ENCODE measurements at places on chromosomes 2 and 18.

DNA sequence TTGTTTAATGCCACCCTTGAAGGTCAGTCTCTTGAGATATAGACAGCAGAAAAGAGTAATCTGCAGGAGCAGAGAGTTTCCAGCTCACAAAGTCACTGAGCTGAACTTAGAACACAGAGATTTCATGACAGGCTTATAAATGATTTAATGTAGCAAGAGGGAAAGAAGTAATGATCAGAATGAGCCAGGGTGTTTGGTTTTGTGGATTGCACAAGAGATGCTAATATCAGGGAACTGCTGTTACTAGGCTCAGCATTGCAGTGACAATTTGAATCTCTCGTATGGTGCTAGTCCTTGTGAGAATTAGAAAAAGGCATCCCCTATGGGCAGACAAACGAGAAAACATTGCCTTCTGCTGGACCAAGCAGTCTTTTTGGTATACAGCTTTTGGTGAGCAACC lies 61.7 kb upstream of the ITGB6 start:
- no peak for DNase-seq

GRCh38 chr2:32442020-32442467 lies 85.2 kb downstream of the BIRC6 start:
- no peak for DNase-seq

DNA sequence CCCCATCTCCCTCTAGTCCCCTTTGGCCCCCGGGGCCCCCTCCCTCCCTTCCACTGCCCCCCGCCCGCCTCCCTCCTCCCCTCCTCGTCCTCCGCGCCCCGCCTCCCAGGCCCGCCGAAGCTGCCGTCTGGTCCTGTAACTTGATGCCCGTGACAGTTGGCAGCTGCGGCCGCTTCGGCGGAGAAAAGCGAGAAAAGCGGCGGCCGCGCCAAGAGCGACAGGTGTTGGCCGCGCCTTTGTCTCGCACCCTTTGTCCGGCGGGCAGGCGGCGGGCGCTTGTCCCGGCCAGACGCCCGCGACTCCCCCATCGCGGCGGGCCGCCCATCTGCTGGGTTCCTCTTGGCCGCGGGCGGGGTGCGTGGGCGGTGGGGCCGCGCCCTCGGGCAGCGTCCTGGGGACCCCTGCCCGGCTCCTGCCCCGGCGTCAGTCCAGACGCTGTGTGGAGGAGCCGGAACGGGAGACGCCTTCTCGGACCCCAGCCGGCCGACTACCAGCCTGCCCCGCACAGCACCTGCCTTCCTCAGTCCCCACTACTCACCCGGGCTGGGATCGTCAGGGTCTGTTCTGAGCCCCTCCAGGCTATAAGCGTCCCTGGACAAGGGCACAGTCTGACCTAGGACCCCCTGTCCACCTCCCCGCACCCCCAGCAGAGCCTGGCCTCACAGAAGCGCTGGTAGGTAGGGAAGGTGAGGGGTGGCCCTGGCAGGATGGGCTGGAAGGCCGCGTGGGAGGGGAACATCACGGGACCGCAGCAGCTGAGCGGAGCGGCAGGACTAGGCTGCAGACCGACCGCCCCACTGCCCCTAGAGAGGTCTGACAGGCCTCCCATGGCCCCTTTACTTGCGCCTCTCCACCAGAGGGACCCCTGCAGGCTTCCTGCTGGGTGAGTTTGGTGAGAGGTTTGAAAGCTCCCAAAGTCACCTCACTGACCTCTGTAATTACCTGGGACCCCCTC lies 1.2 kb upstream of the HES6 start:
- DNase-seq, result no peak

DNA sequence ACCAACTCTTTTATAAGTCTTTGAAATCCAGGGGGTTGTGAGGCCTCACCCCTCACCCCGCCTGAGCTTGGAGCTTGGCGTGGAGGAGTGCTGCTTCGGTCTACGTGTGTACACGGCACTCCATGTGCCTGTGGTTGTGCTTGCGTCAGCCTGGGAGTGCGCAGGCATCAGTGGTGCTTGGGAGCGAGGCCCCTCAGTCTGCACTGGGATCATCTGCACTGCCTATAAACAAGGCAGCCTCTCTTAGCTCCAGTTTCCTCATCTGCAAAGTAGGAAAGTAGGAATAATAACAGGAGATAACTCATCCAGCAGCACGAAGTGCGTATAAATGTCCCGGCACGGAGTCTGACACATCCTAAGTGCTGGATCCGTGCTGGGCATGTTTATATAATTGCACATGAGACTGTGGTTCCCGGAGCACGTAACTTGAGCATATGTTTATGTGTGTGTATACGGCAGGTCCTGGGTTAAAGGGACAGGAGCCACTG lies 1.2 kb downstream of the GYPC start:
- peak; percentile 92 for DNase-seq

- DNase-seq, result no peak
Observed at GRCh38 chr2:224565452-224566035, 19.6 kb downstream of the CUL3 start.

- DNase-seq, result no peak
Observed at GRCh38 chr2:239220981-239221396, 179.8 kb downstream of the HDAC4 start.

GRCh38 chr2:38534746-38535403 lies 67.9 kb downstream of the HNRNPLL start:
- DNase-seq, result no peak

DNA sequence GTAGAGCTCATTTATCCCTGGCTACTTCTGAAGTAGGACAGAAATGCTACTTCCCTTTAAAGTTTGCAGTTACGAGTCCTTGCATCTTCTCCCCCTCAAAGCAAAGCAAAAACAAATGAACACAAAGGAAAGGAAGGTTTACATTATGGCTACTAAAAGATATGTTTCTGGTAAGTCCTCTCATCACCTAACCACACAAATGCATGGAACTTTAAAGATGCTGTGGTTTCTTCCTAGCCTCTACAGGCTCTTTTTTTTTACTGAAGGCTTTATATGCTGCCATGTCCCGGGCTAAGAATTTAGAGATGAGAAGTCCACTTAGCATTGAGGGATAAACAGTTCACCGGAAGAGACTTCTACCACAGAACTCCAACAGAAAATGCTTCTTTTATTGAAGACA lies 291.2 kb downstream of the SS18 start:
- no peak for DNase-seq

- no peak for DNase-seq
Observed at GRCh38 chr2:239165206-239165831, 235.5 kb downstream of the HDAC4 start.

DNA sequence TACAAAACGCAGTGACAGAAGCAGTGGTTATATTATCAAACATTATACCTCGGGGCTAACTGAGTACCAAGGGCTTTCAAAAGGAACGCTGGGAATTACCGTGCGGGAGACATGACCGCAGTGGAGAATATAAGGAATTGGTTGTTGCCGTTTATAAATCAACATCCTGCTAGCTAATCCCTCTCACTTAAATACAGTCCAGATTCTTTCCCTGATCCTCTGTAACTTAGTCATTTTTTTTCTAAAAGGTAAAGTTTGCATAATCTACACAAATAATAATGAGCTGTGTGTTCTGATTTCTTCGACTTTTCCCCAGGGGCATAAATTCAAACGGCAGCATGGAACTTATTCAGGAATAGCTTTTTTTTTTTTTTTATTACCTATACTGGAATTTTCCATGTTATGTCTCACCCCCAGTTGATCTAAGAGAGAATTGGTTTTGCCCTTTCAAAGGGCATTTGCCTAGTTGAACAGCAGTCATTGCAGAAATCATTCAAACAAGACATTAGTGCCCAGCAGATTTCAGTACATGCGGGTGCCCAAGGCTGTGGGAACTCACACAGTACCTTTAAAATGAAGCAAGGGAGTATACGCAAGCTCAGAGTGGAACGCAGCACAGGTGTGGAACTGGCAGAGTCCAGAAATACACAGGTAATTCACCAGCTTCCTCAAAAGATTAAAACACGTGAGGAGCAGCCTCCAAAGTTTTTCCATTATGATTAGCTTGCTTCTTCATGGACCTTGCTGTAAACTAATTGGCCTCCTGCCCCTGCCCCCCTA lies 63.9 kb downstream of the SMIM21 start:
- DNase-seq, result no peak

DNA sequence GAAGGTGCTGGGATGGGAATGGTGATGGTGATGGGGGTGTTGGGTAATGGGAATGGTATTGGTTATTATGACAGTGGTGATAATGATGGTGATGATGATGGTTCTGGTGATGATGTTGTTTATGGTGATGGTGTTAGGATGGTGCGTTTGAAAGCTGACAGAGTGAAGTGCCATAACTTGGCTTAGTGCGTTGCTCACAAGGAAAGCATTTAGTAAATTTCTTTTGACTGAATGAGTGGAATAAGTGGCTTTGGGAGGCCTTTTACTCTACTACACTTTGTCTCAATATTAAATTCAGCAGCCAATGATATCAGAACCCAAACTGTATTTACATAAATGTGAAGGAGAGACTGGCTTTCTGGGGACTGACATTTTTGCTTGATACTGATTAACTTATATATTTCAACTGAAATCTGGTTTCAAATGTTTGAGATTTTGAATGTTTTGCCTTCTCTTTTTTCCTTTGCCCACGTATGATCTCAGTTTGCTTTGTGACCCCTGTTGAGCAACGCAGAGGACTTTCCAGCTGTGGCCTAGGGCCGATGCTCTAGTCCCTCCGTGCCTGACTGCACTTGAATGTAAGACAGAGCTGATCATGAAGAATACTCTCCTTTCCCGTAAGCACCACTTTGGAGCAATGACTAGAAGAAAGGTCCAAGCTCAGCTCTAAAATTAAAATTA lies 128.5 kb upstream of the SH3BP4 start:
- no peak for DNase-seq

DNA sequence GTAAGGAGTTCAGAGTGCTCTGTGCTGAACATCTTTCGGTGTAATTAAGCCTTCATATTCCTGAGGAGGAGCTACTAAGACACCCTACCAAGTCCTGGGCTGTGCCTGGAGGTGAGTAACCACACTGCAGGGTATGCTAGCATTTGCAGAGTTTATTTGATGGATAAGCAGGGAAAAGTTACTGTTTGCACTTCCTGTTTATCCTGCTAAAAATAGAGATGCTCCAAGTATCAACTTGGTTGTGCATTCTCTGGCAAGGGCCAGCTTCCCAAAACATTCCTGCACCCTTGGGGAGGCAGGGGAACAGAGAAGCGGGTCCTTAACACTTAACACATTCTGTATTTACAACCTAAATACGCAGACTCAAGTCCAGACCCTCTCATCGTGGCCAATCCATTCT lies 49.8 kb downstream of the PARD6G start:
- no peak for DNase-seq

GRCh38 chr2:153416071-153416470 lies 62.5 kb downstream of the RPRM start:
- DNase-seq, result no peak

- DNase-seq, result no peak
Observed at GRCh38 chr2:118616432-118616831, 231.0 kb downstream of the EN1 start.

DNA sequence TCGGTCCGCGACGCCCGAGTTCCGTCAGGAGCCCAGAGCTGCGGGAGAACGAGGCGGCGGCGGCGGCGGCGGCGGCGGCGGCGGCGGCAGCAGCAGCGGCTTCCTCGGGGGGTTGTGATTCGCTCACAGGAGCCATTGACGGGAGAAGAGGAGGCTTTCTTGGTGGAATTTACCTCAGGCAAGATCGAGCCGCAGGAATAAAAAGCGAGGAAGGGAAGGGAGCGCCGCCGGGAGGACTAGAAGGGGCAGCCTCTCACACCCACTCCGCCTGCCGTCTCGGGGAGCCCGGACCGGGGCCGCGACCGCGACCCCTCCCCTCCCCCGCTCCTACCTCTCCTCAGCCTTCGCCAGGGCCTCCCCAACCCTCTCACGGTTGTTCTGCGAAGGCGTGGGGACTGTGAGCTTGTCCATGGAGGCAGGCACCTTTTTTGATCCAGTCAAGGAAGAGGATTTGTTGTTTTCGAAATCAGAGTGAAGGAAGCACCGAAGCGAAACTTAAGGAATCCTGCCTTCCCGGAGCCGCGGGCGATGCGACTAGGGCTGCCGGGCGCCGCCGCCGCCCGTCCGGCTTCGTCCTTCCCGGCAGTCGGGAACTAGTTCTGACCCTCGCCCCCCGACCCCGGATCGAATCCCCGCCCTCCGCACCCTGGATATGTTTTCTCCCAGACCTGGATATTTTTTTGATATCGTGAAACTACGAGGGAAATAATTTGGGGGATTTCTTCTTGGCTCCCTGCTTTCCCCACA lies 506 bp downstream of the BMPR2 start:
- DNase-seq, result no peak

- no peak for DNase-seq
Observed at GRCh38 chr2:160220545-160221009, 20.5 kb upstream of the ITGB6 start.

- DNase-seq, result no peak
Observed at GRCh38 chr2:54424555-54425163, 31.5 kb upstream of the SPTBN1 start.

GRCh38 chr2:37244017-37244416 lies 12.6 kb downstream of the NDUFAF7 start:
- no peak for DNase-seq

DNA sequence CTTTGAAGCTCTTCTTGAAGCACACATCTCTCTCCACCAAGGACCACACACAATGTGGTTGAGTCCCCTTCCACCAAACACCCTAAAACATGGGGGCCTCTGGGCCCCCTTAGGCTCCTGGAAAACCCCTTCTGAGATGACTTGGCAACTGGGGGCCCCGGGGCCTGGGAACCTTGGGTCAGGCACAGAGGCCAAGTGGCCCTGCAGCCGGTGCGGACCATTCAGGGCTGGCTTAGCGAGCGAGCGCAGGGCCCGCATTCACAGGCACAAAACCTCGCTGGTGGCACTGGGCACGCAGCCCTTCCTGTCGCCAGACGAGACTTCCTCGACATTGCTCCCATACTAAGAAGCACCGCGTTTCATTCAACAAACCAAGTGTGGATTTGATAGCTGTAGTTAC lies 111.2 kb upstream of the ID2 start:
- DNase-seq, result no peak

GRCh38 chr18:37668971-37669747 lies 103.6 kb upstream of the CELF4 start:
- no peak for DNase-seq

GRCh38 chr18:75063196-75063595 lies 145.7 kb downstream of the PTGR3 start:
- no peak for DNase-seq

DNA sequence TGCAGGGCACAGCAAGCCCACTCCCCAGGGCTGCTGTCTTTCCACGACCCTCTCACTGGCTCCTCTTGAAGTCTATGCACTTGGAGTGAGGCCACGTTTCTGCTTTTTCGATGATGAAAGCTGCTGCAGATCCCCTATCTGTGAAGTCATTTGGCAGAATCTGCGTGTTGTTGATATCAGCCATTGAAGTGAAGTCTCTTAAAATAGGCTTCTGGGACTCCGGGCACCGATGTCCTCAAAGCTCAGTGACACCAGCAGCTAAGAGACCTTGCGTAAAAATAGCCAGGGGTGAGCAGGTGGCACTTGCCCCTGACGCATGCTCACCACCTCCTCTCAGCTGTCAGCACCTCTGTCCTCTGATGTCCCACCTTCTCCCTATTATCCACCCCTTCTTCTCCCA lies 89.4 kb upstream of the FHL2 start:
- DNase-seq, result no peak

DNA sequence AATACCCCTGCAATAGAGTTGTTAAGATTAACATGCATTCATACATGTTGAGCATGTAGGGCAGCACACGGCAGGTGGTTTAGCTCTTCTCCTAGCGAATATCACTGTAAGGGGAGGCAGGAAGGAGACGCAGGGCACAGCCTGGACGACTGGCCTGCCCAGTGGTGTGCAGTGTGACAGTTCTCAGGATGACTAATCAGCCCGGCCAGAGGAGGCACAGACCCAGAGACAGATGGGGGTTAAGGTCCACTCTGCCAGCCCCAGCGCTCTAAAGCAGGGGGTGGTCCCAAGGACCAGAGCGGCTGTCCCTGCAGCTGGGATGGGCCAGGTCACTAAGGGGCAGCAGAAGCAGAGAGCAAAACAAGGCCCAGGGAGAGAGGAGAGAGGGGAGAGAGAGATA lies 63.7 kb downstream of the RNF152 start:
- DNase-seq, result no peak
